Activated naive CD8-positive, alpha-beta T cell treated with anti-CD3 and anti-CD28 coated beads, Interleukin-2, amount 10 ng/mL, durations not matched to agents 7 days and 5 days (primary cell): ENCODE measurements at places on chromosomes 1 and 21. TPM values are rescaled to one million over a fixed set of nuclear protein-coding genes. Genes with fewer than 3 reads are reported as not detected.

GRCh38 chr1:113452921-113453770 lies 62.8 kb downstream of the MAGI3 start:
- H3K4me1 ChIP-seq: no peaks in the 10 kb centered on the region
- H3K27ac ChIP-seq: no peak overlapping the region
- no peaks in the 10 kb centered on the region for H3K36me3 ChIP-seq
- no peak overlapping the region for H3K4me3 ChIP-seq
- no peak for DNase-seq

- peak overlapping the region; percentile 4 for H3K27ac ChIP-seq
- H3K4me3 ChIP-seq: peak overlapping the region; percentile 39
- peaks cover 24% of the 10 kb centered on the region for H3K4me1 ChIP-seq
Measured at GRCh38 chr1:1894354-1895059, 3.6 kb upstream of the GNB1 start.

DNA sequence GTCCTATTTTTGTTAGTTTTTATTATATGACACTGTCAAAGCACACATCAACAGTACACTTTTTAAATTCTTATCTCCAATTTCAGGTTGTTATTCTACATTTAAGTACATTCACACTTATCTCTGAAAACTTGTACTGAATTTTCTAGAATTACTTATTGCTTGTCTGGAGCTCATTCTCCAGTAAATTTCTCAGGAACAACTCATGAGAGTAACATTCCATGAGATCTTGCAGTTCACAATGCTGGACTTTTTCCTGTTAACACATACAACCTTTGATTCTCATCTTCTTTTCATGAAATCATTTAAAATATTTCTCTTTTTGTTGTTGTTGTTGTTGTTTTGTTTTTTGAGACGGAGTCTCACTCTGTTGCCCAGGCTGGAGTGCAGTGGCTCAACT lies 320.9 kb upstream of the CAMK1G start:
- DNase-seq: no peak
- H3K4me3 ChIP-seq: no peak overlapping the region
- H3K27me3 ChIP-seq: no peaks in the 10 kb centered on the region
- H3K27ac ChIP-seq: no peak overlapping the region
- peaks cover 1% of the 10 kb centered on the region for H3K36me3 ChIP-seq
- no peaks in the 10 kb centered on the region for H3K4me1 ChIP-seq

- peaks cover 30% of the 10 kb centered on the region for H3K4me1 ChIP-seq
- no peak overlapping the region for H3K27ac ChIP-seq
- no peaks in the 10 kb centered on the region for H3K27me3 ChIP-seq
- H3K4me3 ChIP-seq: no peak overlapping the region
- peaks cover 32% of the 10 kb centered on the region for H3K36me3 ChIP-seq
Measured at GRCh38 chr1:46611691-46612221, 4.9 kb downstream of the MOB3C start.

Gene ATAD3C
- total RNA-seq: 1.7 TPM

GRCh38 chr1:201241736-201242135 lies 41.6 kb upstream of the PKP1 start:
- peaks cover 46% of the 10 kb centered on the region for H3K27me3 ChIP-seq
- H3K27ac ChIP-seq: no peak overlapping the region
- DNase-seq: no peak
- H3K4me1 ChIP-seq: no peaks in the 10 kb centered on the region

GRCh38 chr1:161772397-161772796 lies 6.3 kb downstream of the ATF6 start:
- no peak overlapping the region for H3K4me3 ChIP-seq
- no peaks in the 10 kb centered on the region for H3K27me3 ChIP-seq
- H3K36me3 ChIP-seq: peaks cover 2% of the 10 kb centered on the region
- peaks cover 18% of the 10 kb centered on the region for H3K4me1 ChIP-seq
- H3K27ac ChIP-seq: no peak overlapping the region
- no peak for DNase-seq

Gene CTSS
- 106 TPM for total RNA-seq

- DNase-seq: no peak
- peaks cover 3% of the 10 kb centered on the region for H3K4me1 ChIP-seq
- H3K27ac ChIP-seq: no peak overlapping the region
- no peaks in the 10 kb centered on the region for H3K36me3 ChIP-seq
- peaks cover 4% of the 10 kb centered on the region for H3K27me3 ChIP-seq
Measured at GRCh38 chr1:200731654-200732332, 6.9 kb upstream of the CAMSAP2 start.

DNA sequence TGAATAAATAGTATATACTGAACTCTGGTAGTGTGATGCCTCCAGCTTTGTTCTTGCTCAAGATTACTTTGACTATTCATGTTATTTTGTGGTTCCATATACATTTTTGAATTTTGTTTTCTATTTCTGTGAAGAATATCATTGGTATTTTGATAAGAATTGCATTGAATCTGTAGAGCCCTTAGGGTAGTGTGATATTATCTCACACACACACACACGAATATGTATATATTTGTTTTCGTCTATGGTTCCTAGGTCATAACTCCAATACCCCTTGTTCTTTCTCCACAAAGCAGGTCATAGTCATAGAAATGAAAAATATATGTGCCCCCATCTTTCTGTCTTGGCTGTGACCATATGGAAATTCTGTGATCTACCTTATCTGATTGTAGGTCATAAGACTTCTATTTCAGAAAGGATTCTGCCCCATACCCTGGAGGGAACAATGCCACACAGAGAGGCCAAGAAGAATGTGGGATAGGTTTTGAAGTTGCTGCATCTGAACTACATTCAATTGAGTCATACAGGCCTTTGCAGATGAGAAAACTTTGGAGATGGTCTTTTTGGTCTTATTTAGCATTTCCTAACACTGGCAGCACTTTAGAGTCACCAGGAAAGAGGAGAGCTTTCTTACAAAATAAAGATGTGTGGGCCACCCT lies 32.0 kb upstream of the GBP5 start:
- no peak overlapping the region for H3K4me3 ChIP-seq
- DNase-seq: no peak
- H3K36me3 ChIP-seq: peaks cover 32% of the 10 kb centered on the region
- H3K4me1 ChIP-seq: peaks cover 26% of the 10 kb centered on the region
- H3K27ac ChIP-seq: no peak overlapping the region

GRCh38 chr1:175313672-175314225 lies 121.2 kb upstream of the KIAA0040 start:
- no peak overlapping the region for H3K4me3 ChIP-seq
- no peaks in the 10 kb centered on the region for H3K4me1 ChIP-seq
- H3K27ac ChIP-seq: no peak overlapping the region
- peaks cover 24% of the 10 kb centered on the region for H3K27me3 ChIP-seq

DNA sequence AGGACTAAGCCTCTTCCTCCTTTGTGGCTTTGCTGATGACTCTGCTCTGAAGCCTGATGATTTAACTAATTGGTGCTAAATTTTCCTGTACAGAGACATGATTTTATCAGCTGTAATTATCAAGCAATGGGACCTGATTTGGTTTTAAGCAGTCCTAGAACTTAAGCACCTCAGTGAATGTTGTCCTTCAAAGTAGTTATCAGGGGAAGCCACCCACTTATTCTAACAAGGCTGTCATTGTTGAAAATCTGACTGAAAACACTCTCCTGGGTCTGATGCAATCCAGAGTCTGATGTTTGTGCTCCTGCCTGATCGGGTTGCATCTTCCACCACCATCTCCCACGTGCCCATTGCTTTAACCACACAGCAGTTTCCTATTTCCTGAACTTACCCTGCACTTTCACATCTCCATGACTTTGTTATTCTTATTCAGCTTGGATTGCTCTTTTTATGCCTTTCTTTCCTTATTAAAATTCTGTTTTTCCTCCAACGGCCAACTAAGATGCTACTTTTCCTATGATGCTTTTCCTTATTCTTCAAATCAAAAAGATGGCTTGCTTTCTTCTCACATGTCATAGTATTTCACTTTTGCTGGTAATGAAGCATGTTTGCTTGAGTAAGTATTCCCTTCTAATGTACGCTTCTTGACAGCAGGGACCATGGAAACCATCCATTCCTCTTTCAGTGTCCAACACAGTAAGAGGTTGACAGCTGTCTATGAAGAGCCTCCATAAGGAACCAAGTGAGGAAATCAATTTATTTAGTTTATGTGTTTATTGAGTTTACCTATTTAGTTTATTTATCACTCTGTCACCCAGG lies 55.0 kb downstream of the S1PR1 start:
- peaks cover 9% of the 10 kb centered on the region for H3K27me3 ChIP-seq
- peaks cover 5% of the 10 kb centered on the region for H3K36me3 ChIP-seq
- peaks cover 44% of the 10 kb centered on the region for H3K4me1 ChIP-seq
- peak overlapping the region; percentile 65 for H3K27ac ChIP-seq

Gene IL19
- not detected for total RNA-seq

DNA sequence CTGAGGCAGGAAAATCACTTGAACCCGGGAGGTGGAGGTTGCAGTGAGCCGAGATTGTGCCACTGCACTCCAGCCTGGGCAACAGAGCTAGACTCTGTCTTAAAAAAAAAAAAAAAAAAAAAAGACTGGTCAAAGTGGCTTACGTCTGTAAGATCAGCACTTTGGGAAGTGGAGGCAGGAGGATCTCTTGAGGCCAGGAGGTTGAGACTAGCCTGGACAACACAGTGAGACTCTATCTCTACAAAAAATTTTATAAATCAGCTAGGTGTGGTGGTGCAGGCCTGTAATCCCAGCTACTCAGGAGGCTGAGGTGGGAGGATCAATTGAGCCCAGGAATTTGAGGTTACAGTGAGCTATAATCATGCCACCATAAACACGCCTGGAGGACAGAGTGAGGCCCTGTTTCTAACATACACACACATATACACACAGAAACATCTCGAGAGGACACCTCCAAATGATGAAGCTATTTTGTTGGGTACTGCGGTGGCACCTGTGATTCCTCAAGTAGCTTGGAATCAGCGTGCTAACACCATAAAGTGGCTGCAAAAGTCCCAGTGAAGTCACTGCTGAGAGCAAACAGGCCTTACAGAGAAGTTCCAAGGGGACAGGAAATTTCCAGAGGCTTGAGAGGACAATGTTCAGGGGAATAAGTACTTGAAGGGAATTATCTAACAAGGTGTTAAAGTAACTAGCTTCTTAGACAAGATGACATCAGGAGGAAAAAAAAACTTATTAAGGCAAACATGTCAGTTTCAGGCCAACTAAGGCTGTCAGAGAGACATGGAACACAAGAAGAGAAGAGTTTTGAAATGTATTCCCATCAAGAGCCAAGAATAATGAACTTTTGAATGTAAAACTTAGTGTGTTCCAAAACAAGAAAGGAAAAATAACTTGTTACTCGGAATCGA lies 1.3 kb downstream of the NADK start:
- peaks cover 14% of the 10 kb centered on the region for H3K36me3 ChIP-seq
- H3K27me3 ChIP-seq: no peaks in the 10 kb centered on the region
- peaks cover 48% of the 10 kb centered on the region for H3K4me1 ChIP-seq
- H3K27ac ChIP-seq: peak overlapping the region; percentile 71
- H3K4me3 ChIP-seq: peak overlapping the region; percentile 82

Gene SH2D2A
- 89.2 TPM for total RNA-seq

- H3K36me3 ChIP-seq: peaks cover 1% of the 10 kb centered on the region
- H3K27ac ChIP-seq: no peak overlapping the region
- no peak for DNase-seq
- no peak overlapping the region for H3K4me3 ChIP-seq
Measured at GRCh38 chr1:22295856-22296255, 153.0 kb upstream of the WNT4 start.

GRCh38 chr1:225651872-225652728 lies 823 bp downstream of the ENAH start:
- peak overlapping the region; percentile 87 for H3K4me3 ChIP-seq
- no peak for DNase-seq
- H3K4me1 ChIP-seq: peaks cover 9% of the 10 kb centered on the region
- H3K36me3 ChIP-seq: no peaks in the 10 kb centered on the region
- peaks cover 73% of the 10 kb centered on the region for H3K27me3 ChIP-seq

DNA sequence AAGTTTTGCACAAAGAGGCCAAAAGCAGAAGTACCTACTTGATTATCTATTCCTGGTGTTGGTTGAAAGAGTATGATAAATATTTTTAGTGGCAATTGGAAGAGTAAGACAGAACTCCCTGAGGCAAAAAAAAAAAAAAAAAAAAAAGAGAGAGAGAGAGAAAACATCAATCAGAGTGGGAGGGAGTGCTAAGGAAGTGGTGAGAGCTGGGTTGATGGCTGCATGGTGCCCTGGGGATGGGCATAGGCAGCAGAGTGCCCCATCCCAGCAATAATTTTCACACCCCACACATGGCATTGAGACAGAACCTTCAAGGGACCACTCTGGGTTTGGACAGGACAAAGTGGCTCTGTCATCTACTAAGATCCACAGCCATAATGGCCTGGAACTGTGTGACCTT lies 59.4 kb upstream of the FAM20B start:
- H3K4me3 ChIP-seq: no peak overlapping the region
- no peak for DNase-seq
- H3K36me3 ChIP-seq: no peaks in the 10 kb centered on the region
- no peaks in the 10 kb centered on the region for H3K4me1 ChIP-seq
- peaks cover 5% of the 10 kb centered on the region for H3K27me3 ChIP-seq

Gene LAMC1
- 0.17 TPM for total RNA-seq

DNA sequence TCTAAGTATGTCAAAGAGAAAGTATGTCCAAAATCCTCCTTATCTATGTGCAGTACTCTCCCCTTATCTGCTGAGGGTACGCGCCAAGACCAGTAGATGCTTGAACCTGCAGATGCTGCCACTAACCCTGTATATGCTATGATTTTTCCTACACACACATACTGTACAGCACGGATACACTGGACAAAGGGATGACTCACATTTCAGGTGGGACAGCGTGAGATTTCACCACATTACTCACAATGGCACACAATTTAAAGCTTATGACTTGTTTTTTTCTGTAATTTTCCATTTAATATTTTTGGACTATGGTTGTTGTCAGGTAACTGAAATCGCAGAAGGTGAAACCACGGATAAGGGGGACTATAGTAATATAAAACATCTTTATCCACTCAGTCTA lies 4.1 kb downstream of the ORC1 start:
- DNase-seq: no peak
- peaks cover 40% of the 10 kb centered on the region for H3K36me3 ChIP-seq
- no peak overlapping the region for H3K27ac ChIP-seq
- H3K4me3 ChIP-seq: no peak overlapping the region
- H3K4me1 ChIP-seq: peaks cover 36% of the 10 kb centered on the region
- H3K27me3 ChIP-seq: no peaks in the 10 kb centered on the region

Gene PAQR6
- total RNA-seq: 7.0 TPM

Gene LCE3D
- not detected for total RNA-seq

DNA sequence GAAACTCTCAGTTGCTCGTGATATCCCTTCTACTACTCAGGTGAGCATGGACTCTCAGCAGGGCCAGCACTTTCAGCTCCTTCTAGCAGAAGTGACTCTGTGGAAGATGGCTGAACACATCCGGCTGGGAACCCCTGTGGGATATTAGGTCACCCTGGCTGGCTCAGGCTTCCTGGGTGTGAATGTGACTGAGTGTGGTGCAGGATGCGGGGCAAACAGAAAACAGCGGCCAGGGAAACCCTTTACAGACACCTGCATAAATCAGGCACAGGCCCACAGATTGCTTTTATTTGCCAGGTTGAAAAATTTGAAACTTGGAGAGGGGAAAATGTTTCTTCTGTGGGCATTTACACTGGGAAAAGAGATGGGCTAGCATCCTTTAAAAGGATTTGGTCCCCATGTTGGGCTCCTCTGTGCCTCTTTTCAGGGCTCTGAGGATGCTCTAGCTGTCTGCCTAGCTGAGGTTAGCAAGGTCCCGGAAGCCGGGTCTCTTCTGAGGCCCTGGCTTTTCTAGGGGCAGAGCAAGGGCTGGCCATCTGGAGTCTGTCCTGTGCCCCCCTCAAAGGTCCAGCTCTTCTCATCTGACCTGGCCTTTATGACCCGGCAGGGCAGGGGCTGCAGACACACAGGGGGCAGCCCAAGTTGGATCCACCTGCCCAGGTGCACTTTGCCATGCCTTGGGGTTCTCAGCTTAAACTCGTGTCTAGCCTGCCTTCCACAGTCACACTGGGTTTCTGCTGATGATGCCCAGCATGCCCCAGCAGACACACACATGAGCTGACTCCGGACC lies 243.0 kb downstream of the SIPA1L2 start:
- no peaks in the 10 kb centered on the region for H3K4me1 ChIP-seq
- no peak for DNase-seq
- no peak overlapping the region for H3K4me3 ChIP-seq
